ENCODE measurements at places on chromosomes 7 and 10.

GRCh38 chr7:24436131-24436920 is 136.9 kb upstream of the PALS2 start:
- no peak for DNase-seq
- no peak overlapping the region for H3K27ac ChIP-seq
- no peaks in the 10 kb centered on the region for H3K4me1 ChIP-seq
- no peaks in the 10 kb centered on the region for H3K36me3 ChIP-seq
- H3K4me3 ChIP-seq: no peak overlapping the region

- H3K36me3 ChIP-seq: no peaks in the 10 kb centered on the region
- H3K4me3 ChIP-seq: no peak overlapping the region
- no peak for DNase-seq
These were observed 38.8 kb downstream of the PRKAG2 start for GRCh38 chr7:151838072-151838471.

DNA sequence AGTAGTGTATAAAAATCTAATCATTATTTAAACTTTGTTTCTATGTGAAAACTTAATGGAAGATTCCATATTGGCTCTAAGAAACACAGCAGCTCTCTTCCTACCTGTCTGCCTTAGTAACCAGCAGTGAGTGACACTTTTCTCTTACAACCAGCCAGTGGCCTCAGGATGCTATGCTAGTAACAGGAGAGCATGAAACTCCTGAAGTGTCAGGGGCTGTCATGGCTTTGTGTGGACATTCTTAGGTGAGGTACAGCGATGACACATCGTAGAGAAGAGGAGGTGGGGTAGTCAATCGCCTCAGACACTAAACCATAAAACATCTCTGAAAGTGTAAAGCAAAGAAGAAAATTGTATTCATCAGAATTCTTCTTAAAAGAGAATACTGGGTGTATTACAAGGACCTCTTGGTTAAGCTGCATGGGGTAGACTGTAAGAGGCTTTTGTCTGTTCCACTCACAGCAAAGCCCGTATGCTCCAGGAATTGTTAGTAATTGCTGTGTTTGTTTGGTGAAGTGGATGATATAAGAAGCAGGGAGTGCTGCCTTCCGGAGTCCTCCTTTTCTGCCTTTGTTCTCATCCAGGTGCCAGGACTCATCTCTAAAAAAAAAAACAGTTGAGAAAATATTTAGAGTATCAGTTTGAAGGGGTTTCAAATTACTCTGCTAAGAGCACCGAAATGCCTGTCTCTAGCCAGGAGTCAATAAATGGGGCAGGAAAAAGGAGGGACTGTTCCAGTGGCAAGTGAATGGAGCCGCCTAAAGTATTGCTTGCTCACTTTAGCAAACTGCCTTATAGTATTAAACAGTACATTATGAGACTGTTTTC is 518.8 kb downstream of the CNTNAP2 start:
- no peak overlapping the region for H3K4me3 ChIP-seq
- H3K27me3 ChIP-seq: no peaks in the 10 kb centered on the region
- DNase-seq: no peak

GRCh38 chr7:35272246-35272645 is 18.3 kb upstream of the TBX20 start:
- no peak for DNase-seq
- no peak overlapping the region for H3K4me3 ChIP-seq
- no peak overlapping the region for H3K27ac ChIP-seq
- H3K36me3 ChIP-seq: no peaks in the 10 kb centered on the region

DNA sequence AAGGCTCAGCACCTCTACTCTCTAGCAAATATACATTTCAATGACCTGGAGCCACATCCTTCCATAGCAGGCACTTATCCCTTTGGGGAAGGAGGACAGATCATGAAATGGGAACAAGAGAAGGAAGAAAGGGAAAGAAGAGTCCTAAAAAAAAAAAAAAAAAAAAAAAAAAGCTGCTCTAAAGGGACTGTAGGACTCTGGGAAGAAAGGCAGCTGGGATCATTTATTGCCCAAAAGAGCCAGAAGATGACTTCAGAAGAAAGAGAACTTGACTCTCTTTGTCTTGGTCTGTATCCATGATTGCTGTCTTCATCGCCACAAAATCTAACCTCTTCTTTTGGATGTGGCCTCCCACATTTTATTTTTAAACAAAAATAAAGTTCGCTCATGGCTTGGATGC is 203.6 kb upstream of the CELF2 start:
- no peaks in the 10 kb centered on the region for H3K27me3 ChIP-seq
- no peaks in the 10 kb centered on the region for H3K4me1 ChIP-seq
- no peak overlapping the region for H3K27ac ChIP-seq
- DNase-seq: no peak
- no peak overlapping the region for H3K4me3 ChIP-seq

DNA sequence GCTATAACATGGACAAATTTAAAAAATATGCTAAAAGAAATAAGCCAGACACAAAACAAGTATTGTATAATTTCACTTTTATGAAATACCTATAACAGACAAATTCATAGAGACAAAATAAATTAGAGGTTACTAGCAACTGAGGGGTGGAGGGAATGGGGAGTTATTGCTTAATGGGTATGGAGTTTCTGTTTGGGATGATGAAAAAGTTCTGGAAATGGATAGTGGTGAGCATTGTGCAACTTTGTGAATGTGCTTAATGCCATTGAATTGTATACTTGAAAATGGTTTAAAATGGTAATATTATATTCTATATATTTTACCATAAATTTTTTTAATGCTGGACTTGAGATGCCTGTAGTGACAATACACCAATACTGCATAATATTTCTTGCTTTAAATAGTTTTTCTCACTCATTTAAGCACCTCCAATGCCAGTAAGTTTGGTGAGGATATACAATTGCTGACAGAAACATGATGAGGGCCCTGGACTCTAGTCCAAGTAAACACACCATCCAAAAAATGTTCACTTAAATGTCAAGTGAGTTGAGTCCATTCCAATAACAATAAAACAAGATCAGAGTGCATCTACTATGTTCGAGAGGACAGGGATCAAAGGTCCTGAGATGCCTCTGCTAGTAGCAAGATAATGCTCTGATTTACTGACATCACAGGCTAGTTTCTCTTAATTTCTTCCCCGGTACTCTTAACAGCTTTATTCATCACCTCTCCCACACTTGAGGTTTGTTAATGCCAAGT is 71.9 kb downstream of the NT5C2 start:
- H3K4me3 ChIP-seq: peak overlapping the region; percentile 17
- peaks cover 3% of the 10 kb centered on the region for H3K36me3 ChIP-seq
- peaks cover 95% of the 10 kb centered on the region for H3K4me1 ChIP-seq
- peak; percentile 92 for DNase-seq

- no peak for DNase-seq
- H3K36me3 ChIP-seq: no peaks in the 10 kb centered on the region
- no peaks in the 10 kb centered on the region for H3K27me3 ChIP-seq
- no peaks in the 10 kb centered on the region for H3K4me1 ChIP-seq
- no peak overlapping the region for H3K27ac ChIP-seq
- H3K4me3 ChIP-seq: no peak overlapping the region
These were observed 15.6 kb upstream of the ZNF25 start for GRCh38 chr10:37992083-37992482.

DNA sequence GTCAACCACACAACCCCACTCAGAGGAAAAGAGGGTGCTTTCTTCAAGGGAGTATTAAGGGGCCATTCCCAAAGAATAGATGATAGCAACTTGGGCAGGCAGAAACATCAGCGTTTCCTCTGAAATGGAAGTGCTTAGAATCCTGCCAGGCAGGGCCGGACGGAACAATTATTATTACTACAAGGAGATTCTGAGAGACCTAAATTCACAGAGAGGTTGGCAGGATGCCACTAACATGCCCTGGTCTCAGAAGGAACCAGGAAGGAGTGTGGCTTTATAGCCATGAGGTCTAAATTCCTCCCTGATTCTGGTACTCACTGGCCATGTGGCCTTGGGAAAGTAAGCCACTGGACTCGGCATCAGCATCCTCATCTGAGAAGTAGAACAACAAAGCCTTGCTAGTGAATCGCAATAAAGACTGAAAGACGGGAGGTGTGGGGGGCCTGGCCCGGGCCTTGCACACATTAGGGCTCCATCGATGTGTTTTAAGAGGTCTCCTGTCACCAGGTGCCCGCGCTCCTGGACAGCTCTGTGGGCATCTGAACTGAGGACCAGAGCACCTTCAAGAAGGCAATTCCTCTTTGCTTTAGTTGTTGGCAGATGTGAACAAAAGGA is 131.5 kb downstream of the OAT start:
- no peak overlapping the region for H3K27ac ChIP-seq
- no peaks in the 10 kb centered on the region for H3K4me1 ChIP-seq
- DNase-seq: no peak
- no peaks in the 10 kb centered on the region for H3K36me3 ChIP-seq
- no peaks in the 10 kb centered on the region for H3K27me3 ChIP-seq

DNA sequence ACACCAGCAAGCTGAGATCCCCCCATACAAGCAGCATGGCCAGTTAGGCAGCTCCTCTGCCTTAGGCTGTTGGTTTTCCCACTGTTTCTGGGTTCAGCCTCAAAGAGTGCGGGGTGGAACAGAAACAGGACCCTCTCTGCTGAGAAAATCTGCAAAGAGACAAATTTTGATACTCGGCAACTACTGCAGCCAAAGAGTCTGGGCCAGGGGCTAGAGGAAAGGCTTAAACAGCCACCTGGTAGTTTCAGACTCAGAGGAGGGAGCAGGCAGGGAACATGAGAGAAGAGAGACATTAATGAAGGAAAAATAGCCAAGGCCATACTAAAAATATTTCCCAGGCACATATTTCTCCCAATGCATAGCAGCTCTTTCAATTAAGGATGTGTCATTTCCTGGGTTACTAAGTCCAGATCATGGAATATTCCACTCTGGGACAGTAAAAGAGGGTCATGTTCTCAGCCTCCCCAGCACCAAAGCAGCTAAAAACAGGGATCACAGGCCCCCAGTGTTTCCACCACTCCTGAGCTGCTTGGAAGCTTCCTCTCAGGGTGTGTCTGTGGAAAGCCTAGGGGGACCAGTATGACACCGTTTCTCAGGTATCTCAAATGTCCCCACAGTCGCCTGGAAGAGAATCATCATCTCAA is 29.8 kb downstream of the PDLIM1 start:
- H3K36me3 ChIP-seq: peaks cover 28% of the 10 kb centered on the region
- H3K27me3 ChIP-seq: no peaks in the 10 kb centered on the region
- no peak overlapping the region for H3K4me3 ChIP-seq

DNA sequence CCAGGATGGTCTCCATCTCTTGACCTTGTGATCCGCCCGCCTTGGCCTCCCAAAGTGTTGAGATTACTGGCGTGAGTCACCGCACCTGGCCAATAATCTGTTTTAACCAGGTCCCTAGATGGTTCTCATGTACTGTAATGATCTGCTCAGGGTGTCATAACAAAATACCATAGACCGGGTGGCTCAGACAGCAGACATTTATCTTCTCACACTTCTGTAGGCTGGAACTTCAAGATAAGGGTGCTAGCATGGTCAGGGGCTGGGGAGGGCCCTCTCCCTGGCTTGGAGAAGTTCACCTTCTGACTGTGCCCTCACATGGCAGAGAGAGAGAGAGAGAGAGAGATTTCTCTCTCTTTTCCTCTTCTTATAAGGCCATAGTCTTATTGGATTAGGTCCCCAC is 279.4 kb upstream of the LYZL1 start:
- peaks cover 31% of the 10 kb centered on the region for H3K4me1 ChIP-seq
- no peak overlapping the region for H3K27ac ChIP-seq
- no peaks in the 10 kb centered on the region for H3K36me3 ChIP-seq
- H3K27me3 ChIP-seq: no peaks in the 10 kb centered on the region

- DNase-seq: no peak
- no peak overlapping the region for H3K4me3 ChIP-seq
- H3K36me3 ChIP-seq: no peaks in the 10 kb centered on the region
- H3K4me1 ChIP-seq: peaks cover 23% of the 10 kb centered on the region
- no peaks in the 10 kb centered on the region for H3K27me3 ChIP-seq
These were observed 215.0 kb downstream of the PHF14 start for GRCh38 chr7:11188529-11189310.

- H3K27me3 ChIP-seq: no peaks in the 10 kb centered on the region
- no peak overlapping the region for H3K27ac ChIP-seq
- H3K36me3 ChIP-seq: no peaks in the 10 kb centered on the region
These were observed 86.5 kb upstream of the SKAP2 start for GRCh38 chr7:26950889-26951288.

DNA sequence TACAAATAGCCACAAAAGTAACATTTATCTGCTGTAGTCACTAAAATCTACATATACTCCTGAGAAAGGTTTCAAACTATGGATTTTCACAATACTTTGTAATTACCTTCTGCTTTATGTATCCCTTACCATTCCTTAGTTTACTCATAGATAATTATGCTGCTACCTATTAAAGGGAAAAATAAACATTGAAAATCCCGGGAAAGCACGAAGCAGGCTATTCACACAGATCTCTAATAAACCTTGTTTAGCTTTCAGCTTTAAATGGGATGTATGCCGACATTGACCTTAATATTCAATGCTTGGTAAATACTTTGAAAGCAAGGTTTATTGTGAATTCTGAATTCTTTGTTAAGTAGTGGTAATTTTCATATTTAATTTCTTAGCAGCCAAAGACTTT is 58.5 kb upstream of the SMIM30 start:
- DNase-seq: no peak
- no peak overlapping the region for H3K27ac ChIP-seq
- H3K36me3 ChIP-seq: no peaks in the 10 kb centered on the region
- H3K27me3 ChIP-seq: no peaks in the 10 kb centered on the region
- no peaks in the 10 kb centered on the region for H3K4me1 ChIP-seq
- H3K4me3 ChIP-seq: no peak overlapping the region

GRCh38 chr7:24108906-24109376 is 175.0 kb upstream of the NPY start:
- no peak overlapping the region for H3K27ac ChIP-seq
- no peaks in the 10 kb centered on the region for H3K36me3 ChIP-seq
- H3K4me3 ChIP-seq: no peak overlapping the region
- DNase-seq: peak; percentile 83
- no peaks in the 10 kb centered on the region for H3K27me3 ChIP-seq
- H3K4me1 ChIP-seq: peaks cover 22% of the 10 kb centered on the region

- no peak overlapping the region for H3K27ac ChIP-seq
- peaks cover 16% of the 10 kb centered on the region for H3K36me3 ChIP-seq
- no peaks in the 10 kb centered on the region for H3K4me1 ChIP-seq
- no peak for DNase-seq
- H3K27me3 ChIP-seq: no peaks in the 10 kb centered on the region
These were observed 172.8 kb upstream of the IMMP2L start for GRCh38 chr7:111734954-111735660.
